ENCODE measurements at places on chromosomes 3 and 15.

- peak; percentile 79 for DNase-seq
These were observed 755 bp downstream of the PTPN9 start for GRCh38 chr15:75578173-75578947.

GRCh38 chr15:40493089-40493840, 22.5 kb downstream of the CHST14 start:
- DNase-seq: peak; percentile 66

DNA sequence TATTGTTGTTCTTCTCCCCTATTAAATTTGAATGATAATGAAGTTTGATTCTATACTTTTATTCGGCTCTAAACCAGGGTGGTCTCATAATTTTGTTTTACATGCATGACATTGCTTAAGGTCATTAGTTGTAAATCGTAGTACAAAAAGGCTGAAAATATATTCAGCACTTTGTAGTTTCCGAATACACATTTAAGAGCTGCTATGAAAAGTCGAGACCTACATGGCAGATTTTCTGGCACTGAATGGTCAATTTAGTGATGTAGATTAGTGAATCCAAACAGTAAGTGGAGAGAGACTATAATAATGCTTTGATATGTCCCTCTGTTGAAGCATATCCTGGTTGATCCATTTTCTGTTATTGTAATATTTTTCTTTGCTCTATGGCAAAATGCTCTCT, 254.0 kb upstream of the SOX2 start:
- DNase-seq: no peak

DNA sequence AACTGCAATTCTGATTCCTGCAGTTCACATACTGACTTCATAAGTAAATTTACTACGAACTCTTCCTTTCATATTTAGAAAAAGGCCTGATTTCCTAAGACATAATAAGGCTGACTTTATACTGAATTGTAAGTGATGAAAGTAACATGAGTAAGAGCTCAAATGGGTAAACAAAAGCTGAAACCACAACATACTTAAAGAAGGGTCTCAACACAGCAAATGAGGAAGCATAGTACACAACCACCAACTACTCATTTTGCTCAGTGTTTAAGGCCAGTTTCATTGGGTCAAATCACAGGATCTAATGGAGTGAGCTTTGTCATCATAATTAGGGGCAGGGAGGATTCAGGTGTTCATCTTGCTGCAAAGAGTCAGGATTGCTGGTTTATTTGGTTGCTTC, 81.4 kb downstream of the SETD2 start:
- DNase-seq: no peak

DNA sequence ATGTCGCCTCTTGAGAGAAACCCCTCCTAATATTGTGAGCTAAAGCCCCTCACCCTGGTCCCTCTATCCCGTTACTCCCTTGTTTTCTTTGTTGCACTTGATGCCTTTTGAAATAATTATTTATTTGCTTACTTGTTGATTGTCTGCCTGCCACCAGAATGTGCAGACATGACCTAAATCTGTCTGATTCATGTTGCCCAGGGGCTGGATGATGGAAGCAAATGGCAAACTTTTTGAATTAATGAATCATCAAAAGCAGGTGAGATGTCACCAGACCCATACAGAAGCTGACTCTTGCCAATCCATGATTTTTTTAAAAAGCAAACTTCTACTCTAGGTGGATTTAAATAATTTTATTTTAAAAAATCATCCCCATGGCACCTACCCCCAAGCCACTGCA, 49.3 kb downstream of the GRIP2 start:
- DNase-seq: no peak

- no peak for DNase-seq
These were observed 60.9 kb downstream of the PXYLP1 start for GRCh38 chr3:141292356-141293058.

DNA sequence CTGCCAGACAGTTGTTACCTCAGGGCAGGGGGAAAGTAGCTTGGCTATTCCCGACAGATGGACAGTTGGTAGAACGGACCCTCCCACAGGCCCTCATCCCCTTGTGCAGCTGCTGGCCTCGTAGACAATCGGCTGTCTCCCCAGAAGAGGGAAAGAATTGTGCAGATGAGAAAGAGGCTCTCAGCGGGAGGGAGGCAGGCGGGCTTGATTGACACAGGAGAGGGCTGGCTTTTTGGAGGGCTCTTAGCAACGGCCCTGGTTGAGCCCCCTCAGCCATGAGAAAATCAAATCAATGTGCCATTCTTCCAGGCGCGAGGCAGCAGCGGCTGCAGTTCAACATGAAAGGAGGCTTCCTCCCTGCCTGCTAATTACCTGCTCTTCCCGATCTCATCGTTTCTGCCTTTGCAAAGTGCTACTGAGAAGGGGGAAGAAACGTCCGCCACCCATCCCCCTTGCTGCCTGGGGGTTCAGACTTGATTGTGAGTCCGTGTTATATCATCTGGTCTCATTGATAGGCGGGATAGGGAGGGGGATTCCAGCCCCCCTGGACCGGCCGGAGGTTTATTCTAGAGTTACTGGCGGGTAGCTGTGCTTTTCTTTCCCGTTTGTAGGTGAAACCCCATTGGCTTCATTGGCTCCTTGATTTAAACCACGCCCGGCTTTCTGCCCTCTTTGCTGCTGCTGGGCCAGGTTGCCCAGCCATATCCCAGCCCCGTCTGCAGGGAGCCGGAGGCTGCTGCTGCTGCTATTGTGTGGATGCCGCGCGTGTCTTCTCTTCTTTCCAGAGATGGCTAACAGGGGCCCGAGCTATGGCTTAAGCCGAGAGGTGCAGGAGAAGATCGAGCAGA, at the start of gene TAGLN3:
TSS of gene TAGLN3 (plus strand) at position 287 of the 848 bp plus-strand sequence. CDS start at position 788, 501 bp downstream.
- DNase-seq: no peak

DNA sequence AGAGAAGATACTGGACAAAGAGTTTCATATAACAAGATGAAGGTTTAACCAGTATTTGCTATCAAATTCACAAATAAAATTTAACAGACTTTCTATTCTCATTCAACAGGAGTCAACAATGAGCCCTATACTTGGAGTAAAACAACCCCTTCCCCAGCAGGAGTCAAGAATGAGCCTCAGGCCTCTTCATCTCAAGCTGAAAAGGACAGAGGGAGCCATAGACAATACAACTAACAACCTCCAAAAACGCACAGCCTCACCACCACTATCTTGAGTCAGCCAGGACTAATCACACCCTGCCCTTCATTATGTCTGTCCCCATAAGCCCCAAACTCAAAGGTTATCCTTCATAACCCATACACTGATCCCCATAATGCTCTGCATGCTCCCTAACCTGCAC, 36.4 kb downstream of the ETFA start:
- no peak for DNase-seq

DNA sequence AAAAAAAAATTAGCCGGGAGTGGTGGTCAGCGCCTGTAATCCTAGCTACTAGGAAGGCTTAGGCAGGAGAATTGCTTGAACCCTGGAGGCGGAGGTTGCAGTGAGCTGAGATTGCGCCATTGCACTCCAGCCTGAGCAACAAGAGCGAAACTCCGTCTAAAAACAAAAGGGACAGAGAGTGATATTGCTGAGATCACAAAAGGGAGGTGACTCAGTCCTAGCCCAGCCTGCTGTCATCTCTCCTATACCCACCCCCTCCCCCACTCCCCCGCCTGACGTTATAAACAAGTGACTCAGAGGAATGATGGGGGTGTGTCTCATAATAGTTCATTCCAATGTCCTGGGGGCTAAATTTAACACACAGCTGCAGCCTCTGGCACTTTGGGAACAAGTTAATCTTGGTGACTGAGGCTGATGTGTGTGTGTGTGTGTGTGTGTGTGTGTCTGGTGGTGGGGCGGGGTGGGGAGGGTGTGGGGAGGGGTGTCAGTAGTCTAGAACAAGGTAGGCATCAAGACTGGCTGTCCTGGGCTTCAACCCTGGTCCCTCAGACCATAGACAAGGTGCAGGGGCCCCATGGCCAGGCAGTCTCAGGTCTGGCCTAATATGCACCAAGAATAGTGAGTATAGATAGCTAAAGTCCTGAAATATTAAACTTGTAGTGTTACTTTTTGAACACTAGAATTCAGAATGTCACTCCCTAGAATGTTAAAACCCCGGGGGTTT, 1.3 kb upstream of the KLHL40 start:
- DNase-seq: peak; percentile 89

GRCh38 chr3:133227813-133228212, 172.0 kb upstream of the BFSP2 start:
- DNase-seq: no peak
